Cerebellar nuclear complex (tissue), 1 donor: ENCODE measurements at places on chromosomes 2 and 18.

GRCh38 chr2:225122007-225122406, 79.7 kb upstream of the DOCK10 start:
- no peak for DNase-seq

DNA sequence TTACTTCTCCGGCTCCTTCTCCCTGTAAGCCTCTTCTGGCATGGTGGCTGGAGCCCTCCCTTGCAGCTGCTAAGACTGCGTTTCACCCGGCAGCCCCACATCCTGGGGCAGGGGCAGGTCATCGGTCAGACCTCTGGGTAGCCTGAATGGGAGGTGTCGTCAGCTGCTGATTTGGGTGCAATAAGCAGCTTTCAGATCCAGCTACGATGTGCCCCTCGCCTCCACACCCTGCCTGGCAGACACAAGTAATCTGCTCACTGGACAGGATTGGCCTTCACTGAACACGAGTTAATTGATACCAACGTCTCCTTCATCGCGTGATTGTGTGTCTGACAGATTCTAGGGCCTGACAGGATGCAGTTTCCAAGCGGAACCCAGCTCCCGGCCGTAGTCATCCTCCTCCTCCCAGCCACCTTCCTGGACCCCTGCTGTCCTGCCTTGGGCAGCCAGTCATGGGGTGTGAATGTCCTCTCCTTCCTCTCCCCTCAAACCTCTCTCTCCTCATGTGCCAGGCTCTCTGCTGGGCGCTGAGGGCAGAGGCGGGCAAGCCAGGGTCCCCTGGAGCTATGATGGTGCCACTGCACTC, 18.9 kb upstream of the PDIA6 start:
- DNase-seq, result no peak

DNA sequence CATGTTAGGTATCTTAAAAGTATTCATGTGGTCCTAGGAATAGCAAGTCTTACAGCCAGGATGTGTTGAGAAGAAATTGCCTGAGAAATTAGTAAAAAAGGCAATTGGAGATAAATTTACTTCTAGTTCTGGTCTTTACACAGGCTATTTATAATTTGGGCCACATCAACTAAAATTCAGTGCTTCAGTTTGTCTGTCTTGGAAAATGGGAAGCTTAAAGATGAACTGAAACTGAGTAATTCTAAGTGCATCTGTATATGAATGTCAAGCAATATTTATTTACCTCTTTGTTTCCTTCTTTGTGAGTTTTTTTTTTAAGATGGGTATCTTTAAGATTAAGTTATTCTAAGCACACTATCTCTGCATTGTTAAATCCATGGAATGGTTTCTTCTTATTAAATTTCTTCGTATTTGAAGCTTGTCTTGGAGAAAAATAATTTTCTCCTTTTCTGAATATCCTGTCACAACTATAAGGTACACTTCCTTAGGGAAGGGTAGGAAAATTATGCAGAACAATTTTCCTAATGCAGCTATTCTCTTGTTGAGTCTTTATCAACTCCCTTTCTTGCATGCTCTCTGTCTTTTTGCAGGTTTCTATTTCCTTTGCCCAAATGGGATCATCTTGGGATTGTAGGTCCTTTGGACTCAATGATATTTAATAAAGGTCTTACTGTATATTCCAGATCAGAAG, 39.7 kb upstream of the MMADHC start:
- DNase-seq, result no peak

GRCh38 chr2:150585221-150585971, 97.9 kb upstream of the RND3 start:
- no peak for DNase-seq

- DNase-seq, result no peak
Observed at GRCh38 chr2:14015113-14015630, 617.3 kb upstream of the LRATD1 start.

DNA sequence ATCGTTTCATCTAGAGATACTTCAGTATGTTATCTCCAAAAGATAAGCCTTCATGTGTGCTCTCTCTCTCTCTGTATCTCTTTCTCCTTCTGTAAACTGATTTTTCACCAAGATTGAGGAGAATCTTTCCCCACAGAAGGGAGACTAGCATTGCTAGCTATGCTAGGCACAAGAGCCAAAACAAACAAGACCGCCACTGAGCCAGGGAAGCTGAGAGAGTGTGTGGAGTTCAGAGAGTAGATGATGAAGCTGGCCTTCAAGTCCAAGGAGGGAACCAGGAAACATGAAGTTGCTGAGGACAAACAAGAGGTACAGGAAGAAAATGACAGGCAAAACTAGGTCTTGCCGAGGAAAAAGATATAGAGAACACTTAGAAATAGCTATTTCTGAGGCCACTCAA, 23.4 kb downstream of the DAPL1 start:
- DNase-seq, result no peak

GRCh38 chr2:236828820-236829219, 256.9 kb upstream of the COPS8 start:
- no peak for DNase-seq

GRCh38 chr18:65750389-65751154, at the start of gene CDH7:
Gene CDH7, plus strand, starts transcription at chr18:65751012. Its CDS starts 11,831 bp downstream, at chr18:65762843.
- no peak for DNase-seq

DNA sequence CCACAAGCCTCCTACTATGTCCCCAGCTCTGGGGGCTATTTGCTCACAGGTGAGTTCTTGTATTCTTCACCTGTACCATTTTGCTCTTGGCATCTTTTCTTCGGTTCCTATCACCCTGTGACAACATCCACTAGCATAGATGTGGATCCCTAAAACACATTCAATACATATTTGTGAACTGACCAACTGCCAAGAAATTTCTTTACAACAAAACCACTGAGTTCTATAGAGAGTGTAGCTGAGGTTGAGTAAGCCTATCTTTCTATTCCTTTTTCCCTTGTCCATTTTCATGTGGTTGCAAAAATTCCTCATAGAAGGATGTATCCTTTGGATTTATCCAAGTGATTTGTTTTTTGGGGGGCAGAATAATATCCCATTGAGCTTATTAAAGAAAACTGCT, 192.7 kb upstream of the ITGA4 start:
- DNase-seq, result no peak

- no peak for DNase-seq
Observed at GRCh38 chr18:48575658-48576456, 37.0 kb downstream of the CTIF start.

DNA sequence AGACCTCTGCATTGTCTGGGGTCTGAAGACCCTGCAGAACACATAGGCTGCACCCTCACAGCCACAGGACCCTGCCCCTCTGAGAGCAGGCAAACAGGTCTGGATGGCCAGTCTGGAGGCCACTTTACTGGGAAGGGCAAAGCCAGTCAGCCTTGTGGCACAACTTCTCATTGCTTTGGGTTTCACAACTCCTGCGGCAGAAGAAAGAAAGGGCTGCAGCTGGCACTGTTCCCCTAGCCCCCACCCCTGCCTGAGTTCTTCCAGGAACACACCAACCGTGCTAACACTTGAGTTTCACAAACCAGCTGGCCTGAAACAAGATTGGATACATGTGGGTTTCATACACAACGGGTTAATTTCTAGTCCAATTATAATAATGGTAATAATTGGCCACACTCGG, 276.5 kb upstream of the MGAT5 start:
- DNase-seq, result no peak

DNA sequence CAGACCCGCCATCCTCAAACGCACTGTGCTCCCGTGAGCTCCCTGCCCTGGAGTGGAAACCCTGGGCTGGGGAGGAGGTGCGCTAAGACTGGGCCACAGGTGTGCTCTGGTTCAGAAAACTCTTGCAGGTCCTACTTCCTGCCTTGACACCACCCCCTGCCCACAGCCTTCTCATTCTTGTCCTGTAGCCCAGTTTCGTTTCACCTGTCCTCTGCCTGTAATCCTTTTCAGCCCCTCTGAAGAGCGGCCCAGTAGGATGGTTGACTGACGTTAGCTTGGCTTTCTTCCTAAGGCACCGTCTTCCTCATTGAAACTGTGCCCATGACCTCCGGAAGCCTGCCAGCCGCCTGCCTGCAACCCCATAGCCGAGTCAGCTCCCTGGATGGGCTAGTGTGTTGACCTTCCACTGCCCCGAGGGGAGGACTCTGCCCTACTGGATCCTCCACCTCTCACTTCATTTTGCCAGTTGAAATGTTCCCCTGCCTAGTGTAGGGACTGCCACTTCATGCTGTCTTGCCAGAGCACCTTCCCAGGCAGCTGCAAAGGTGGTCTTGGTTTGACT, 116.9 kb downstream of the AGAP1 start:
- no peak for DNase-seq

- DNase-seq, result no peak
Observed at GRCh38 chr2:66433695-66433944, 1.3 kb upstream of the MEIS1 start.

GRCh38 chr2:203783496-203784203, 77.2 kb downstream of the CD28 start:
- DNase-seq, result no peak

DNA sequence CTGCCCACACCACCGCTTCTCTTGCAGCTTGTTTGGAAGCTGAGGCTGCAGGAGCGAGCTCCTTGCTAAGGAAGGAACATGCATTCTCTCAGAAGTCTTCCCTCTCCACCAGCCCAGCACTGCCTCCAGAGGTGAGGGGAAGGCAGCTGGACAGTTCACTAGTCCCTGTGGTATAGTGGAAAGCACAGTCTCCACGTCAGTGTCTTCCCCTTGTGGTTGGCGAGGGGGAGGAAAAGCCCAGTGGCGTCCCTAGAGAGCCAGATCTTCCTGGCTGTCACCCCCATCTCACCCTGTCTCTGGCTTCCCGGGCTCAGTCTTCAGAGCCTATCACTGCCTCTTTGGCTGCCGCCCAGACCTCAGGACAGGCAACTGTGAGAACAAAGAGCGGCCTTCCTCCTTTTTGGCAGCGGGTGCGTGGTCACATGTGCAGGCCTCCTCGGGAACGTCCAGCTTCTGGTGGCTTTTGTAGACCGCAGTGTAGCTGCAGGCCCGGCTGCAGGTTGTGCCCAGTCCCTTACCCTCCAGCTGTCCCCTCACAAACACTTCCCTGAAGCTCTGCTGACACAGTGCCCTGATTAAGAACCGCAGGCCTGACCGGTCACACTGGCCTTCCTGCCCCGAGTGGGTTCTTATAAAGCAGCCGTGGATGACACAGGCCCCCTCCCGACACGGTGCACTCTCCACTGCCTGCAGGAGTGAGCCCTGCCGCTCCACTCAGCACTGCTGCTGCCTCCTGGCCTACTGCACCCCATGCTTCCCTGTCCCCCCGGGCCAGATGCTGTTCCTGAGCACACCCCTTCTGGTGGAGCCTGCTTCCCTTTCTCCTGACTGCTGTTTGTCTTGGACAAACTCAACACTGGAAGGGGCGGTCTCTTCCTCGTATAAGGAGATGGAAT, 90.9 kb downstream of the RNF144A start:
- no peak for DNase-seq

- DNase-seq, result no peak
Observed at GRCh38 chr2:46943881-46944798, 28.5 kb upstream of the MCFD2 start.

DNA sequence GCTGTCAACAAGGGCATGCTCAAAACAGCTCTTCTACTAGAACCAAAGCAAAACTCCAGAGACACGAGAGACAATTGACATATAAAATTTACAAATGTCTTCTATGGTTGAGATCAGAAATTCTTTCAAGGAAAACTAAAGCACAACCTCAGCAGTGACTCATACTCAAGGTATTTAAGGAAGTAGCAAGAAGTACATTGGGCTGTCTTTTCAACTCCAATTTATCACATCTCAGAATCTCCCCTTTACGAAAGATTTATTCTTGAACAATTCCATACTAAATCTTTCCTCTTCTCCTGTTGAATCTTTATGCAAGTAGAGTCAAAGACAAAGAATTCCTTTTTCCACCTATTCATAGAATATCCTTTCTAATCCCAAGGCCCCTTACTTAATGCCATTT, 324.0 kb downstream of the IRS1 start:
- no peak for DNase-seq

DNA sequence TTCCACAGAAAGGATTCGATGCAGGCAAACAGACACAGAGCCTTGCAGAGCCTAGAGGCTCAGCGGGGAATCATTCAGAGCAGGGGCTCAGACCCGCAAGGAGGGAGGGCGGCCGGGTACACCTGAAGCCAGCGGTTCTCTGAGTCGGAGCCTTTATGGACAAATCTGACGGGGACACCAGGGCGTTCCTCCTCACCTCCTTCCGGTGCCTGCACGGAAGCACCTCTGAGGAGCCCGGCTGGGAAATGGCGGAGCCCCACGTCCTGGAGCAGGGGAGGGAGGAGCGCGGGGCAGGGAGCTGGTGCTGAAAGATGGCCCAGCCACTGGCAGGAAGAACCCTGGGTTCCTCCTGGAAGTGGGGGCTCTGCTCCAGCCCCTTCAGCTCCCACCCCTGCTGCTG, 193.5 kb upstream of the ALKAL2 start:
- no peak for DNase-seq

GRCh38 chr2:84653302-84653701, 137.0 kb downstream of the DNAH6 start:
- no peak for DNase-seq

DNA sequence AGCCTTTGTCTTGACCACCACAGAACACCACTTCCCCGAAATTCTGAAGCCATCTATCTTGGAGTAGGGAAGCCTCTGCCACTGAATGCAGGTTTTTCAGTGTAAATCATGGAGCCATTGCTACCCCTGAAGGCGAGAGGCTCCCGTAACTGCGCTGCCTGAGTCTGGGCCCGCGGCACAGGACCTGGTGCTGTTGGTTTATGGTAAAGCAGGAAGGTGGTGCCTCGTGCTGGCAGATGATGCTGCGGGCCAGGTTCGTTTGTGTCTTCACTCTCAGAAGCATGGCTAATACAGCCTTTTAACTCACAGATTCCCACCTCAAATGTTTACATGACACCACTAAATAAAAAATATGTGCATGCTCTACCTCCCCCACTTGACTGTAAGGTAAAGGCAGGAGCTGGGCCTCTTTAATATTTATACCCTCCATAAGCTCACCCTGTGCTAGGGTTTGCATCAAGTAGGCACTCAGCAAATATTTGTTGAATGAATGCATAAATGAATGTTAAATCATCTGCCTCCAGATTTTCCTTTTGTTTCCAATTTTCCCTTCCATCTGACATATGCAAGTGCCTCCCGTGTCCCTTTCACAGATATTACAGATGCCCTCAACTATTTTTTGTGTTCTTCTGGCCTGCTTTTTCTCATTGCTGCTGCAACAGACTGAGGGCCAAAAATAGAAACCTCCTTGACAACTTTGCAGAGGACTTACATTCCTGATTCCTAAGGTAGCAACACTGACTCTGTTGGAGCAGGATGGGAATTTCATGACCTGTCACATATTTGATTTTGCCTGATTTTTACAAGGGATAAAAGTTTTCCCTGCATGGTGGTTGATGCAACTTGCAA, 83.5 kb upstream of the CPO start:
- DNase-seq, result no peak
